IMR-90 (cell line): ENCODE measurements at places on chromosomes 4 and X. TPM values are rescaled to one million over a fixed set of nuclear protein-coding genes. Genes with fewer than 3 reads are reported as not detected.

SCML2 gene
- 1.3 and 1.7 TPM in 2 replicates for total RNA-seq

GRCh38 chr4:24745172-24745895 is 50.0 kb upstream of the SOD3 start:
- DNase-seq = no peak

- DNase-seq = no peak
These were observed 838.1 kb upstream of the AGA start for GRCh38 chr4:178280362-178280761.

DNA sequence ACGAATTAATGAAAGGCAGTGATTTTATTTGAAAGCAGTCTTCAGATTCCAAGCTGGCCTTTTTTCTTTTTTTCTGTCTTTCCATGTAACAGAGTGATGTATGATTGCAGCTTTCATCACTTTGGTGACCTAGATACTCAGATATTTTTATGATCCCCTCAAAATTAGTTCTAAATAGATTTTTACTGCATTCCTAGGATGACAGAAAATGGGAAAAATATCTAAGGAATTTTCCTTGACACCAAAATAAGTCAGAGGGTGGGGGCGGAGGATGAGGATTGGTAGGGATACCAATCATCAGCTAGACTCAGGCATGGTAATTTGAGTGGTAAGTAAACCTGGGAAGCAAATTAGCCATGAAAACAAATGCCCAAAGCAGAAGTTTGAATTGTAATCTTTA is 11.9 kb upstream of the HMGB2 start:
- DNase-seq = peak; percentile 47

DNA sequence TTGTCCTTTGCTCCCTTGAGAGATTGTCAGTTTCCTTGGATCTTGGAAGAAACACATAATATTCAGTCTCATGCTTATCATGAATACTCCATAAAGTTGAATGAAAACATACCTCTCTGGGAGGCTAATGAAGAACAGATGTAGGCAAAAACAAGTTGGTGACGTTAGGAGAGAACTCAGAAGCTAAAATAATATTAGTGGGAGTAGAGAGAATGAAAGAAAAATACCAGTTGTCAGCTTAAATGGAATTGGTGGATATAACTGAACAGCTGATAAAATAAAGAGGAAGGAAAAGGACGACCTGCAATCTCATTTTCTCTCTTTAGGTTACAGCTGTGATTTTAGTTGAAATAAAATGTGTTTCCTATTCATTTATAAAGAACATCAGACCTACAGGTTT is 124.8 kb downstream of the SNCA start:
- peak; percentile 67 for DNase-seq

C1QTNF7 gene
- total RNA-seq = 0.18 and 0.28 TPM in 2 replicates

GRCh38 chrX:153517946-153518834 is 748 bp downstream of the ATP2B3 start:
- no peak for DNase-seq

GRCh38 chrX:113868177-113868576 is 715.7 kb upstream of the HTR2C start:
- DNase-seq = no peak

DNA sequence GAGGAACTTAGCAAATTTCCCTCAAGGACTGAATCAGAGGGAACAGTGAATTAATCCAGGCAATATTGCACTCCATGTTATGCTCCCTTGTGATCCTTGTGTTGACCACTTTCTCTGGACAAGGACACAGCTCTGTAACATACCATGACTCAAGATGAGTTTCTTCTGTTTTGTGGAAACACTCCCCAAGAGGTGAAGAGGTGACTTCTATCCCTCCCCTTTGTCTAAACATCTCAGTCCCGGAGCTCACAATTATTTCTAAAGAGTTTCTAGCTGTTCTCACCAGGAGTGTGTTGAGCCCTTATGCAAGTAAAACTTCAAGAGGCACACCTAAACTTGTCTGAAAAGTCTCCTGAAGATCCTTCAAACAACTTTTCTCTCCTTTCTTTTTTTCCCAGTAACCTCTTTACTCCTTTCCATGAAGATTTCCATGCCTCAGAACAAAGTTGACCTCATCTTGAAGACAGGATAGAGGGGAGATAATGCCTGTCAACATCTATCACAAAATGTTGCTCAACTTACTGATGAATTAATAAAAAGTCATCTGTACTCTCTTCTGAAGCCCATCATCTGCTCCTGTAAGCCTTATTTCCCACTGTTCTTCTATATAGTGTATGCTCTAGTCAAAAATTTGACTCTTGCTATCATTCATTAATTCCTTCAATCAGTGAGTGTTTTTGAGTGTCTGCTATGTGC is 429.1 kb downstream of the SPRY1 start:
- peak; percentile 91 for DNase-seq

DNA sequence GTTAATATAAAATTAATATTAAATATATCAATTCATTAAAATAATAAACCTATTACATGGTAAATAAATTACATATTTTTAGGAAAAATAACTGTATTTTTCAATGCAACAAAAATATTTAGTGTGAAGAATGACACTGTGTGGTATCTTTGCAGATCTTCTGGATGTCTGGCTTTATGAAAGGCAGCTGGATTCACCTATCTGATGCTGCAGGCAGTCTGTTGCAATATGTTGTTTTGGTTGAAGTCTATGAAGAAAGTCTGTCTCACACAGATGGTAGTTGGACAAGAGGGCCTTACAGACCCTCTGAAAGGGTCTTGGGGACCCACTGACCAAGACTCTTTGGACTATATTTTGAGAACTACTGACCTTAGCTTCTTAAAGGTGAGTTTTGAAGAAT is 89.1 kb upstream of the TMEM150C start:
- no peak for DNase-seq

DNA sequence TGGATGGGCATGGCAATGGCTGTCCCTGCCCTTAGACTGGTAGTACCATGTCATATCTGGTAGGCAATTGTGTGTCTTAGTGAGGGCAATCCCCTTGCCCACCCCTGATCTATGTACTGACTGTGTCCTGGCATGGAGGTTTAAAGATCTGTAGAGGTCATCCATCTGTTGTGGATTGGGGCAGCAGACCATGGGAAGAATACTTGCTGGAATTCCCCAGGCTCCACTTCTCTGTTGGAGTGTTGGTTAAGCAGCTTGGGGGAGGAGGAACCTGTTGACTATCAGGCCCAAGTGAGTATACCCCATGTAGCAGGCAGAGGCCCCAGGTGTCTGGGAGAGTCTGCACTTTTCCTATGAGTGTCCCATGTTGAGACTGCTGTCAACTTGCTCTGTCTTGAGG is 246.7 kb upstream of the DIPK2B start:
- no peak for DNase-seq

- no peak for DNase-seq
These were observed 737.5 kb upstream of the MAGEB2 start for GRCh38 chrX:29477878-29478277.

PPEF2 gene
- not detected in 2 replicates for total RNA-seq

- no peak for DNase-seq
These were observed at the start of gene CFAP47 for GRCh38 chrX:35919536-35920309. CFAP47 (plus strand) TSS chrX:35919734; CDS start chrX:35919800, 66 bp downstream.

GRCh38 chr4:143337600-143338287 is 1.1 kb downstream of the GAB1 start:
- DNase-seq = peak; percentile 58

DNA sequence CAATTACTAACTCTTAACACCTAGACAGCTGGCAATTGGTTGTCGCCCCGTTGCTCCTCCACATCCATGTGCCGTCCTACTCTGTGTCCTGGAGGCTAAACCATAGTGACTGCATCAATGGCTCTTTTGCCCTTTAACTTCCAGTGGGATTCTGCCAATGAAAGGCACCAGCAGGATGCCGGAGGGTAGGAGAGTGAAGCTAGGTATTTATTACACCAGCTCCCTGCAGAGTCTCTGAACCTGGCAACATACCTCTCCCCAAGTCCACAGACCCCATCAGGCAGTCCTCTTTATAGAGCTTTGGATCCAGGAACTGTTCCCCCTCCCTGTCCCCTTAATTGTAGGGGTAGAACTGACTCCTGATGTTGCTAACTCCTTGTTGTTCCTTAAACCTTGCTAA is 426.8 kb downstream of the HNRNPD start:
- no peak for DNase-seq

- peak; percentile 79 for DNase-seq
These were observed 5.1 kb upstream of the CXCL8 start for GRCh38 chr4:73735231-73735630.

MFAP3L gene
- 0.28 and 0.36 TPM in 2 replicates for total RNA-seq

SPARCL1 gene
- total RNA-seq = not detected in 2 replicates

IBSP gene
- total RNA-seq = not detected in 2 replicates

DNA sequence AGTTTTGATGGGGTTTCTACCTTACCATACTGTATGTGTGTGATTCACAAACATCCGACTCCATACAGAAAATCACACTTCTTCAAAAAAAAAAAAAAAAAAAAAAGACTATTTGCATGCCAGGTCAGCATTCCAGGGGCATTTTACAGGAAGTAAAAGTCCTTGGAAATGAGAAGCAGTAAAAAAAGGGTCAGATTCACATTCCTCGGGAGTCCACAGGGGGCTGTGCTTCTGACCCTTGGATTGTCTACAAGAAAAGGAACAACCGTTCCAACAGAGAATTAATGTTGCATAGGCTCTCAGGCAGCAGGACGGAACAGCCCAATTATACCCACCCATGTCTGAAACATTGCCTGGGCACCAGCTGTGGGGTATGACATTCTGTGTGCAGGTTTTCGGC is 290.3 kb downstream of the LDB2 start:
- peak; percentile 16 for DNase-seq

NUDT11 gene
- 13.8 and 19.2 TPM in 2 replicates for total RNA-seq

DNA sequence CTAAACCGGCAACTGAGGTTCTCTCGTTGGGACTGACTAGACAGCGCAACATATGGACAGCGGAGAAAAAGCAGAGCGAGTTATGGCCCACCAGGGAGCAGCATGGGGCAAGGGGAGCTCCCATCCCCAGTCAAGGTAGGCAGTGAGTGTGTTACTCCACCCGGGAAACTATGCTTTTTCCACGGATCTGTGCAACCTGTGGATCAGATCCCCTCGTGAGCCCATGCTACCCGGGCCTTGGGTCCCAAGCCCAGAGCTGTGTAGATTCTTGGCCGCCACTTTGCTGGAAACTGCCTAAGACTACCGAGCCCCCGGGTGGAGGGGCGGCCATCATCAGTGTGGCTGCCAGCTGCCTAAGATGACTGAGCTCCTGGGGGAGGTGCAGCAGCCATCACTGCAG is 140.9 kb downstream of the PAPSS1 start:
- no peak for DNase-seq

GRCh38 chr4:98386-98785 is 25.9 kb upstream of the ZNF718 start:
- DNase-seq = no peak

- DNase-seq = no peak
These were observed 412.9 kb upstream of the FMR1 start for GRCh38 chrX:147498796-147499195.

DNA sequence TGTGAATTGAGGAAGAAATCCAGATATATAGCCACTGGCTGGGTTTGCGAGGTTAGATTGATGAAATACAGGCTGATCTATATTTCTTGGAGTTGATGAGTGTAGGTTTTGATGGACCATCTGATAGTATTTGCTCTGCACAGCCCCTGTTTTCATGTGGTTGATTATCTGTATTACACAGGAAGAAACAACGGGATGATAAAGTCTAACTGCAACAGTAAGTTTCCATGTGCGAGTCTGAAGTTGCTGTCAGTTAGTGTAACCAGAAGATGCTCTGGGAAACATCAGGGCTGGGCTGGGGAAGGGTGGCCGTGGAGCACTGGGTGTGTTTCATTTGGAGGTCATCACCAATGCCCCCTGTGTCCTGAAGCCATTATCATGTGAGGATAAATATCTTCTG is 148.4 kb upstream of the SFRP2 start:
- DNase-seq = no peak

SLC25A53 gene
- total RNA-seq = 5.8 and 5.9 TPM in 2 replicates

DNA sequence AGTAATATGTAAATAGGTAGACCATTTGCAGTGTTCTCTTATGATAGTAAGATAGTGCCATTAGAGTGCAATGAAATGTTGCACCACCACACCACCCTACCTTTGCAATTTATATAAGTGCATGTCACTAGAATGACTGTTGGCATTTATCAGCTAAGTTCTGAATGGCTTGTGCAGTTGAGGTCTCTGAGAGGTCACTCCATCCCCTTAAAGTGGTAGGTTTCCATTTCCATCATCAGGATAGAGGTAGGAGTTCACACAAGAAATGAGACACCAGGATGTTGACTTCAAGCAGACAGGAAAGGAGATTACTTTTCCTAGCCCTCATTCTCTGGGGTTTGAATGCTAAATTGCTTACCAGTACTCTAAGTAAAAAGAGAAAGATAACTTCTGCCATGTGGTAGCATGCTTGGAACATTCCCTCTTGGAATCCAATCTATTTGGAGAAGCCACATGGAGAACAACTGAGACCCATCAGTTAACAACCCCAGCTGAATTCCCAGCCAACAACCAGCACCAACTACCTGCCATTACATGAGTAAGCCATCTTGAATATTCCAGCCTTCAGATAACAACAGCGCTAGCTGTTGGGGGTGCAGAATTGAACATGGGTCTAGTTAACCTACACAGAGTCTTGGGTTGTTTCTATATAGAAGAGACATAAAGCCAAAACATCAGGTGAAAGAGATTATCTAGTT is 6.7 kb upstream of the LRBA start:
- no peak for DNase-seq

- DNase-seq = no peak
These were observed 60.8 kb downstream of the PALLD start for GRCh38 chr4:168557658-168558057.

- no peak for DNase-seq
These were observed 408.5 kb downstream of the KLHL13 start for GRCh38 chrX:117707948-117708743.

DNA sequence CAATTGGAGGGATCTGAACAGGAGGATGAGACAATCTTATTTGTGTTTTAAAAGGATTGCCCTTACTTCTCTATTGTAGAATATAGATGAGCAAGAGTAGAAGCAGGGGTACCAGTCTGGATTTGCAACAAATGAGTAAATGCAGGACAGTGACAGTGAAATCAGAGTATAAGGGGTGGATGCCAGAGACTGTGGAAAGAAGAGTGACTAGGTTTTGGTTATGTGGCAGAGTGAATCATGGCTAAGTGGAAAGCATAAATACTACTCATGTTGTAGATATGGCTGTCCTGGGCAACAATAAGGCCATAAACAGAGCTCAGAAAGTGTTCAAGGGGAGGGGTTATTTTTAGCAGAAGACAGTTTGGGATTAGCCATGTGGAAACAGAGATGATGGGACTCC is 6.0 kb upstream of the VSIG4 start:
- no peak for DNase-seq

PNCK gene
- total RNA-seq = 0.18 TPM in 1 of 2 replicates, not detected in the other
